NCI-H1092 (cell line): ENCODE measurements at places on chromosomes 12 and 14.

DNA sequence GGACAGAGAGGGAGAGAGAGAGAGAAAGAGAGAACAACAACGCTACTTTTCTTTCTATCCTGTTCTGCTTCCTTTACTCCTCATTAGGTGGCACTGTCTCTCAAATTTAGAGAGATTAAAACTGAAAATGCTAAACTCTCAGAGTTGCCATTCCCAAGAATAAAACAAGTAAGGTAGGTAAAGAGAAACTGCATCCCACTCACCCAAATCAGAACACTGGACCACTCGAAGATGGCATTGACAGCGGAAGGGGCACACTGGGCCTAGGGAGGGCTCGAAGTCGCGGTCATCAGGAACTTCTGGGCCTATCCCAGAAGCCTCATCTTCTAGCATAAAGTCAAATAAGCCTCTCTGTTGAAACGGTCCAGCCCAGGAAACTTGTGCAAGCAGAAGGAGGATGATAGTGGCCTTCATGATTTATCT lies 4.5 kb downstream of the DCN start:
- no peak for DNase-seq

DNA sequence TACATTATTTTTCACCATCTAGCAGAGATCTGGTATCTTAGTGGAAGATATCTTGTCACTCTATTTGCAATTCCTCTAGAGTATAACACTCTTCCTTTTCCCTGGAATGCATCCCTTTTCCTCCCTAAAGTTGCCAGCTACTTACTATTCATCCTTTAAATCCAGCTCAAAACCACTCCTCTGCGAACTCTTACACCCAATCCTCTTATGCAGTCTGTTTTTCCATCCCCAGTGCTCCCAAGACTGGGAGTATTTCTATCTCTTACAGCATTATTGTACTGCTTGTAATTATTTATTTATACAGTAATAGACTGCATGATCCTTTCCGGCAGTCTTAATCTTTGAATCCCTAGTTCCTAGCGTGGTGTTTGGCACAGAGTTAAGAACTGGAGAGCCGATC lies 2.9 kb upstream of the SRGAP1 start:
- DNase-seq = no peak

DNA sequence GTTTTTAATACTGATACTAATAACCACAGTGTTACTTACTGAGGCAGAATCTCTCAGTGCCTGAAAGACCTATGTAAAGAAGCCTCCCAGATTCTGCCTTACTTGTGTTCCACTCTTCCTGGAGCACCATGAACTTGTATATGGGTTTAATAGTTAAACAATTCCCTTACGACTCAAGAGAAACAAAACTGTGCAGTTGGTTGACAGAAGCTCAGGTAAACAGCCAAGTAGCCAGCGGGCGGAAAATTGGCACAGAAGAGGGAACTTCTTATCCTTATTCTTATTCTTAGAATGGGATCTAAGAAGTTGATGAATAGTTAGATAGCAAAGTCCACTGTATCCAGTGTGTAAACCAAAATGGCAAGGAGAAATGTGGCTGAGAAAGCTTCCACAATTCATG lies 22.7 kb upstream of the MAGOHB start:
- DNase-seq = no peak

DNA sequence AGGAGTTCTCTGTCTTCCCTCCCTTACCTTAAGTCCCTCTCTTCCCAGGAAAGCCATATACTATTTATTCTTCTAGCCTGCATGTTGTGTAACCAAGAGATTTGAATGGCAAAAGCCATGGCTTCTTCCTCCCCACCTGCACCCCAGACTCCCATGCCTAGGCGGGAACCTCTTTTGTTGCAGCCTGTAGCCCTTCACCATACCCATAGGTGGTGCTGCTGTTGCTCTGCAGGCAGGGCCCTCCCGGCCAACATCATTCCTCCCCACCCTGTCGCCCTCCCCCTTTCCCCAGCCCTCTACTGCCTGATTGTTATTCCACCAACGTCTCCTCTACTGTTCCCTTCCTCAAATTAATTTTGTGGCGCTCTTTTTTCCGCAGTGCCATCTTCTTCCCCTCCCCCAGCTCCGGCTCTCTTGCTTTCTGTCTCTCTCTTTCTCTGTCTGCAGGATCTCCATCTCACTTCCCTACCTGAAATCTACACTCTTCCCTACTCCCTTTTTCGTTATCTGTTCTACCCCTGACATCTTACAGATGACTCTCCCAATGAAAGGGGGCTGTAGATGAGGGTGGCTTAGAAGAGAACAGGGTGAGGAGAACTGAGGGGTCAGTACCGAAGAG lies 13.8 kb downstream of the NGDN start:
- peak; percentile 52 for DNase-seq

DNA sequence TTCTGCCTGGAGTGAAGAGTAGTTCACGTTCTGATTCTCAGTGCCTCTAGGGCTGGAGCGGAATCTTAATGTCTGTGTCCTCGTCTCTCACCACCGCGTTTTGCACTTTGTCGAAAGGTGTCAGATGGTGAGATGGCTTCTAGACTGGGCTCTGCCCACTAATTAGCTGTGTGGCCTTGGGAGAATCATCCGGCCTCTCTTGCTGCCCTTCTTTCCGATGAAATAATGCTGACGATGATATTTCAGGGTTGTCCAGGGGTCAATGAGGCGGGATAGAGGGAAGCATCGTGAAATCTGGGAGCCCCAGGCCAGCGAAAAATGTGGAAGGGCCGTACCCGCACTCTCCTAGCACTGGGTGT lies 811 bp upstream of the GALNT16 start:
- DNase-seq = no peak

- DNase-seq = no peak
Observed at GRCh38 chr12:108477055-108477880, 37.8 kb upstream of the FICD start.

DNA sequence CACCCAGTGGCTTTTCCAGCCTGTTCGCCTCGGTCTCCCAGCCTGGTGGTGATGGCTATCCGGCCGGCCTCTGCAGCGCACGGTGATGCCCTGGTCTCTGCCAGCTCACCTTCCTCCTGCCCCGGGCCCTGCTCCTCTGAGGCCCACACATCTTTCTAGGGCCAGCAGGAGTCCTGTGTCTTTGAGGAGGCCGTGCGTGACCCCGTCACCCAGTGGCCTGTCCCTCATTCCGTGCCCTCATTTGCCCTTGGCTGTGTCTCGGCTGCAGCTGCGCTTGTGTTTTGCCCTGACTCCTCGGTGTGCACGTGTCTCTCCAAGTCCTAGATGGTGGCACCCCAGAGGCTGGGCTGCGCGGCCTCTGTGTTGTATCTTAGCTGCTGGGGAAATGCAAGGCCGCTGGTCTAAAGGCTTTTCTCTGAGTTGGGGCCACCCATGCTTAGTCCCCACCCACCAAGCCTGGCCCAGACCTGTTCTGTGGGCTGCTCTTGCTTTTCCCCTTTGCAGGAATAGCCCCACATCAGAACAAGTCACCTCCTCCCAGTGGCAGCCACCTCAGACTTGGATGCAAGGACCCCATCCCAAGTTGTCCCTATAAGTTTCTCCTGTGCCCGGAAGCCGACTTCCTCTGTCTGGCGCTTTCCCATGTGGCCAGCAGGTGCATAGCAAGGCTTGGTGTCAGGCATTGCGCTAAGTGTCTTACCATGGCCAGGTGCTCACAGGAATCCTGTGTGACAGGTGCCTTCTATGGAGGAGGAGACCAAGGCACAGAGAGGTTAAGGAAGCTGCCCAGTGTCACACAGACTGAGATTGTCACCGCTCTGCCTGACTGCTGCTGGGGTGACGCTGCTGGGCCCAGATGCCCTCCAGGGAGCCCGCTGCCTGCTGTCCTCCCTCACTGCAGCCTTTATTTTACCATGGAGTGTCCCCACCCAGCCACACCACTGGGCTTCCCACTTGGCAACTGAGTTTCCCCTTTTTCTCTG lies 64.5 kb downstream of the TSPAN9 start:
- DNase-seq = no peak

DNA sequence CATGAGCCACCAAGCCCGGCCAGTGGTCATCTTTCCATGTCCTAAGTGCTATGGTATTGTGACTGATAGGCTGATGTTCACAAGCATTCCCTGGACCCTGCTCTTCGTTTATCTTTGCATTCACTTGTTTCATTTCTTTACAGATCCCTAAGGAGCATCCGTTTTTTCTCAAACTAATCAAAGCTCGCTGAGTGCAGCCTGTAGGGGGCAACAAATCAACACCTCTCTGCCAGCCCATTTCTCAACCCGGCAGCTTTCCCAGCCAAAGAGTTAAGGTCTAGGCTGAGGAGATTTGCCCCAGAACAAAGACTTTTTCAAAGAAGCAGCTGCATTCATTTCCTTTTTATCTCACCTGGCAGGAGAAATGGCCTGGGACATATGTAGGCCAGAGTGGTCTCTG lies 12.1 kb downstream of the SIRT4 start:
- no peak for DNase-seq

DNA sequence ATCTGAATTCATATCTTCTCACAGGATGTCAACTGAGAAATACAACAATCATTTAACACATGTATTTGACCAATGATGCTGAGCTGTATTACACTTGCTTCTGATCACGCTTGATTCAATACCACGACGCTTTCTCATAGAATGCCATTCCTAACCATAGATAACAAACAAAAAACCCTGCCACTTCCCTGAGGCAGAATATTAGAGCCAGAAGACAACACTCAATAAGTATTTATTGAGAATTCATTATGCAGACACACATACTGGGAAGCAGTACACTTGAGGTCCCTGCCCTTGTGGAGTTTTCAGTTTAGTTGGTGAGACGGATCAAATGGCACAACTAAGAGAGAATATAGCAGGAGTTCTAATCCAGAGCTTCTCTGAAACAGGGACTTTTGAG lies 32.4 kb downstream of the BLTP3B start:
- no peak for DNase-seq

- DNase-seq = no peak
Observed at GRCh38 chr14:69685218-69685616, 73.8 kb downstream of the SUSD6 start.

- DNase-seq = no peak
Observed at GRCh38 chr12:107749083-107749482, 11.9 kb downstream of the PRDM4 start.

DNA sequence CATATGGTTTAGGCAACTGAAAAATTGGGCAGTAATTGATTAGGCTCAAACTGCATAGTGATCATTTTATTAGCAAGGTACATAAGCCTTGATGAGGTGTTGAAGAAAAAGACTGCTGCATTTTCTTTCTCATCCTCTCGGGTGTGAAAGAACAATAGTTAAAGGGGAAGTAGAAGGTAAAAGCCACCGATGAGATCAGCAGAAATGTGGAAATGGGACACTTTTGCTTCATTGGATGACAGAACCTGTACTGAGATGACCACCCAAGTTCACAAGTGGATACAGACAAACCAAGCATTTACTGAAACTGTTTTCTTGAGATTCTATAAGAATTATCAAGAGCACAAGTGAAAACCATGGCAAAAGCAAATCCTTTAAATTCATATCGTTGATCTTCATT lies 184.0 kb downstream of the TMX1 start:
- DNase-seq = no peak

GRCh38 chr12:65924716-65925115 lies 100.4 kb downstream of the HMGA2 start:
- no peak for DNase-seq

- DNase-seq = no peak
Observed at GRCh38 chr12:96400631-96401075, 414 bp upstream of the CDK17 start.

GRCh38 chr12:30100741-30101140 lies 317.0 kb upstream of the TMTC1 start:
- no peak for DNase-seq

DNA sequence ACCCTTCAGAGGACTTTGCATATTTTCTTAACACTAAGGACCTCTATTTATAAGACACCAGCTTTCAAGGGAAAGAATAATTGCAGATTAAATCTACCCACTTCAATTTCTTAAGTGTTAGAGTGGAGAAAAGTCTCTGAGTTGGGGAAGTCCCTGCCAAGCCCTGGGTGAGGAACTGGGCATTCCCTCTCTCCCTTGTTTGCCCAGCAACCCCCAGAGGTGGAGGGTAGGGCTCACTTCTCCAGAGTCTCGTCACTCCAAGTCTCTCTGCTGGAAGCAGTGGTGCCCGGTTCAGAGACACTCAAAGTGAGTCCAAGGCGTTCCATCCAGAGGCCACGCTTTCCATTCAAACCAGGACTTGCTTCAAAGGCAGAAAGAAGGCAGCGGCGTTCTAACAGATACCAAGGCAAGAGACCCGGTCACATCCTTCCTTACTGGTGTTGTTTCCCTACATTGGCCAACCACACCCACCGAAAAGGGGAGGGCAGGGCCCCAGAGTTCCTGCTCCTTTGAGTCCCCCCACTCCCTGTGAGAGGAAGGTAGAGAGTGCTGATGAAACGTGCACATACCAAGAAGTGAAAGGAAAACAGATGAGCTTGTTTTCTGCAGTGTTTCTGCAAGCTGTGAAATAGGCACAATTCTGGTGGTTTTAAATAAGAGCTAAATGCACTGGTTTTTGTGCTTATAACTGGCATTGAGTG lies 6.1 kb upstream of the BDKRB2 start:
- DNase-seq = no peak

DNA sequence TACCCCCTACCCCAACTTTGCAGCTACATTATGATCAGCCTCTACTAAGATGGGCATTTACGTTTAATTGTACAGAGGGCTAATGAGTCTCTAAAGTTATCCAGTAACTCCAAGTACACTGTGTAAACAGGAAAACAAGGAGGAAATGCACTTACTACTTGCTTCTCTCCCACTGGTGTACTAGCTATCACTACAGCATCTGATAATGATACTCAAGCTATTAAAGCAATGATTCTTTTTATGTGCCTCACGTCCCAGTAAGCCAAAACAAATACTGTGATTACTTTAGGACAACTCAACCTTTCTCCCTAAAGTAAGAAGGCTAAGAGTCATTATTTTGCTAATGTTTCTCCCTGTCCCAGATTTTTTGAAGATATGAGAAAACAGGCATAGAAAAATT lies 128.6 kb upstream of the CCDC175 start:
- DNase-seq = no peak

DNA sequence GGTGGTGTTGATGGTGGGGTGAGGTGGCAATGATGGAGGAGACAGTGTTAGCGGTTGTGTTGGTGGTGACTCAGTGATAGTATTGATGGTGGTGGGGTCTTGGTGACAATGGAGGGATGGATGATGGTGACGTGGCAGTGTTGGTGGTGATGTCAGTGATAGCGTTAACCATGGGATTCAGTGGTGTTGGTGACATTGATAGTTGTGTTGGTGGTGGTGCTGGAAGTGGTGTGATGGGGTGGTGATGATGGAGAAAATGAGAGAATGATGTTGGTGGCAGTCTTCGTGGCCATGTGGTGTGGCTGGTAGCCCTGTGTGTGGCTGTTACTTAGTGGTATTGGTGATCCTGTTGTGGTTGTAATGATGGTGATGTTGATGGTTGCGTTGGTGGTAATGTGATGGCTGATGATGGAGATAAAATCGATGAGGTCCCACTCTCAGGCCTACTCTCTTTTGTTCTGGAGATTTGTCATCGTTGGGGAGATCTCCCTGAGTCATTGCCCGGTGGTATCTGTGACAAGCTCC lies 2.6 kb downstream of the DTX1 start:
- DNase-seq = no peak

DNA sequence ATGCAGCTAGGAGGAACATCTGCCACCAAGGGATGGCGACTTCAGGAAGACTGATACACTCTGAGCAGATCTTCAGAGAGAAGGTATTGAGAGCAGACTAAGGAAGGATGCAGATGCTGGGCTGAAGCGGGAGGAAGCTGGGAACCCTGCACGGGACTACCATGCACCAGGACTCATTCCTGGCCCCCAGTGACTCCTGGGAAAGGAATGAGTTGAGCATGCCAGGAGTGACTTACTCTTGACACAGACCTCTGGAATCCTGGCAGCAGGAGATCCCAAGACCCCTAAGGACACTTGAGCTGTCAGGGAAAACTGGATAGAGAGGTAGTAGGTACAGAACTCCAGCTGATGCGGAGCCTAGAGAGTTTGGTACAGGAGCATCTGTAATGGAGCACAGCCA lies 336.1 kb downstream of the RPS29 start:
- no peak for DNase-seq

GRCh38 chr14:91249841-91250616 lies 5.5 kb upstream of the GPR68 start:
- peak; percentile 93 for DNase-seq
